Gastrocnemius medialis (tissue), 4 donors: ENCODE measurements at places on chromosomes 4 and X. TPM values are rescaled to one million over a fixed set of nuclear protein-coding genes. Genes with fewer than 3 reads are reported as not detected.

DNA sequence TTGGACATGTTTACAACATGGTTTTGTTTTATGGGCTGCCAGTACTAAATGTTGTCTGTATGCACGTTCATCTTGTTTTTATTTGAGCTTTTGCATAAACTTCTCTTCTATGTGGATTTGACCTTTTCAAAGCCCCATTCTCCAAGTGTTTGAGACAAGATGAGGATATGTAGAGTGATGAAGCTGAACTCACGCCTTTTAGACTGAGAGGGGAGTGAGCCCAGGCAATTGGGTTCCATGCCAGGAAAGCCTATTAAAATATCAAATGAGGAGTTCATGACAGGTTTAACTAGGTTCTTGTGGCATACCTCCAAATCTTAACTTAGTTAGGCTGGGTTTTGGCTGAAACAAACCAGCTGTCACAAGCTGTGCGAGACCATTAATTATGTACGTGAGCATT lies 170.4 kb upstream of the LDB2 start:
- no peak overlapping the region for H3K4me3 ChIP-seq
- H3K36me3 ChIP-seq = no peaks in the 10 kb centered on the region
- H3K27ac ChIP-seq = no peak overlapping the region

DNA sequence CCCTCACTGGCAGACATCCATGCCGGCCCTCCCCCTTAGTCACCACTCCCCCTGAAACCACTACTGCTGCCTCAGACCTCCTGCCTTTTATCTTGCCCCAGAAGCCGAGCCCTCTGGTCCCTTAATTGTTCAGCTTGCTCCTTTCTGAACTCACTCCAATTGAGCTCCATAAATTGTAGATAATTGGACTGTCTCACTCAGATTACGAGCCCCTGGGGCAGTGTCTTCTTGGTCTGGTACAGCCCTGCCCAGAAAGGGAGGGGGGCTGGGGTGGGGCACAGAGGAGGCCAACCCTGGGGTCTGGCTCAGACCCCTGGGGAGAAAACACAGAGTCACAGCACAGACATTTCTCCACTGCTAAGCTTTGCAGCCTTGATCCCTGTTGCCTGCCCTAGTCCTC lies 39.4 kb downstream of the NALF2 start:
- H3K4me3 ChIP-seq = no peak overlapping the region
- no peak for DNase-seq
- H3K27me3 ChIP-seq = no peaks in the 10 kb centered on the region
- H3K36me3 ChIP-seq = no peaks in the 10 kb centered on the region
- H3K27ac ChIP-seq = no peak overlapping the region

- H3K36me3 ChIP-seq = no peaks in the 10 kb centered on the region
- H3K4me3 ChIP-seq = no peak overlapping the region
- no peaks in the 10 kb centered on the region for H3K4me1 ChIP-seq
- no peak for DNase-seq
These were observed 1163.2 kb downstream of the PCDH18 start for GRCh38 chr4:136369073-136369472.

Gene TLR2
- 2.7 TPM for total RNA-seq

- H3K4me1 ChIP-seq = no peaks in the 10 kb centered on the region
- H3K27ac ChIP-seq = no peak overlapping the region
- H3K4me3 ChIP-seq = no peak overlapping the region
- DNase-seq = no peak
- H3K36me3 ChIP-seq = peaks cover 17% of the 10 kb centered on the region
These were observed 41.9 kb downstream of the POLR2B start for GRCh38 chr4:57020467-57021101.

GRCh38 chrX:97400492-97400891 lies 516.8 kb downstream of the RPA4 start:
- H3K36me3 ChIP-seq = no peaks in the 10 kb centered on the region
- no peak for DNase-seq
- no peaks in the 10 kb centered on the region for H3K4me1 ChIP-seq
- no peak overlapping the region for H3K4me3 ChIP-seq
- H3K27me3 ChIP-seq = no peaks in the 10 kb centered on the region

DNA sequence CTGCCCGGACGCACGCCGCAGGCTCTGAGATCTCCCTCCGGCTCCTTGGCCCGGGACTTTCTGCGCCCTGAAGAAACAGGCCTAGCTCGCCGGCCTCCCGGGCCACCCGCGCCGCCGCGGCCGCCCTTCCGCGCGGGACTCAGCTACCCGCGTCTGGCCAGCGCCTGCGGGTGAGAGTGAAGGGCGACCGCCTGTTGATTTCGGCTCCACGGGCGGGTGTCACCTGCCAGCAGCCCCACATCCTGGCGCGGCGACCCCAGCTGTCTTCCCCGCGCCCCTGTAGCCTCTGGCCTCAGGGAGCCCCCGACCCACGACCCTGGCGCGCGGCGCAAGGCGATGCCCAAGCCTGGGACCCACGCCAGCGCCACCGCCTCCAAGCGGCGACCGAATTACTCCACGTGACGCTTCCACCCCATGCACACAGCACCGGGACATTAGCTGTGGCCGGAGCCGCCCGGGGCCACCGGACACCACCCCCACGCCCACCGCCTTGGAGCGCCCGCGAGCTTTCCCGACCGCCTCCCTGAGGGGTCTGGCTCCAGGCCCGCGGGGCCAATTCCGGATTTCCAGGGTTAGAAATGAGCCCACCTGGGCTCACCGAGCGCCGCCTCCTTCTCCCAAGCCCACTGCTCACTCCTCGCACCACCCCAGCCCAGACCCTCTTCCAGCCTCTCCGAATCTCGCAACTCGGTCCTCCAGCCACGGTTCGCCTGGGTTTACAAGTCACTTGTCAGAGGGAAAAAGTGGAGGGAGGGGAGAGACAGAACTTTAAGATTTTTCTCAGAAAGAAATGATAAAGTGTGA lies 10.2 kb downstream of the ARX start:
- H3K27me3 ChIP-seq = peaks cover 7% of the 10 kb centered on the region
- H3K4me3 ChIP-seq = peak overlapping the region; percentile 29
- peak overlapping the region; percentile 76 for H3K27ac ChIP-seq
- DNase-seq = no peak
- H3K4me1 ChIP-seq = no peaks in the 10 kb centered on the region

GRCh38 chr4:139596034-139596683 lies 40.1 kb upstream of the SETD7 start:
- no peak overlapping the region for H3K4me3 ChIP-seq
- peak overlapping the region; percentile 54 for H3K27ac ChIP-seq
- peak; percentile 76 for DNase-seq
- no peaks in the 10 kb centered on the region for H3K36me3 ChIP-seq
- H3K27me3 ChIP-seq = no peaks in the 10 kb centered on the region

Gene PDS5A
- total RNA-seq = 28.3 TPM

GRCh38 chr4:88836216-88836615 lies 138.6 kb upstream of the NAP1L5 start:
- H3K27me3 ChIP-seq = no peaks in the 10 kb centered on the region
- H3K27ac ChIP-seq = no peak overlapping the region
- DNase-seq = no peak

GRCh38 chr4:38328989-38329729 lies 334.8 kb upstream of the KLF3 start:
- no peaks in the 10 kb centered on the region for H3K4me1 ChIP-seq
- H3K36me3 ChIP-seq = no peaks in the 10 kb centered on the region
- H3K27me3 ChIP-seq = no peaks in the 10 kb centered on the region

Gene CLCN4
- total RNA-seq = 73.3 TPM

GRCh38 chr4:1014291-1015167 lies 3.1 kb downstream of the FGFRL1 start:
- H3K27ac ChIP-seq = no peak overlapping the region
- DNase-seq = no peak
- H3K36me3 ChIP-seq = no peaks in the 10 kb centered on the region
- H3K4me1 ChIP-seq = peaks cover 13% of the 10 kb centered on the region
- no peak overlapping the region for H3K4me3 ChIP-seq

GRCh38 chr4:8916351-8916885 lies 44.8 kb upstream of the HMX1 start:
- no peaks in the 10 kb centered on the region for H3K36me3 ChIP-seq
- H3K27ac ChIP-seq = no peak overlapping the region
- no peak for DNase-seq
- H3K4me3 ChIP-seq = no peak overlapping the region

GRCh38 chr4:37780444-37781130 lies 45.9 kb upstream of the PGM2 start:
- no peaks in the 10 kb centered on the region for H3K36me3 ChIP-seq
- H3K4me3 ChIP-seq = no peak overlapping the region
- no peak for DNase-seq
- no peaks in the 10 kb centered on the region for H3K27me3 ChIP-seq

Gene FAT1
- total RNA-seq = 5.0 TPM

DNA sequence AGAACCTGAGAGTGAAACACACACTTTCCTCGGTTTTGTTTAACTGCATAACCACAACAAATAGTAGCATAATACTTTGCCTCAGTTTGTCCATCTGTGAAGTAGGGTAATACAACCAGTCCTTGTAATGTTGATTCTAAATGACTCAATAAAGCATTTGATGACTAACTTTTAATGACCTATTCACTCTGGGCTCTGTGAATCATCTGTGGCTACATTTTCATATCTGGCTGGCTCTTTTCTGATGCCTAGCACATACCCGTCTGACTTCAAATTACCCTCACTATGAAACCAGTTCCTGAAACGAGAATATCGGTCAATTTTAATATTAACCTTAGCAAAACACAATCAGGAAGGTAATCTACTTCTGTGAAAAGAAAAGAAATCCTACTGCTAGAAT lies 151.0 kb downstream of the SH2D1A start:
- H3K36me3 ChIP-seq = no peaks in the 10 kb centered on the region
- no peak overlapping the region for H3K27ac ChIP-seq
- no peaks in the 10 kb centered on the region for H3K4me1 ChIP-seq

Gene FAAH2
- not detected for total RNA-seq

Gene NUDT10
- not detected for total RNA-seq

- H3K4me1 ChIP-seq = no peaks in the 10 kb centered on the region
- DNase-seq = no peak
- no peaks in the 10 kb centered on the region for H3K27me3 ChIP-seq
- no peak overlapping the region for H3K4me3 ChIP-seq
- H3K27ac ChIP-seq = no peak overlapping the region
These were observed 1783.4 kb upstream of the AGA start for GRCh38 chr4:179225594-179225993.

DNA sequence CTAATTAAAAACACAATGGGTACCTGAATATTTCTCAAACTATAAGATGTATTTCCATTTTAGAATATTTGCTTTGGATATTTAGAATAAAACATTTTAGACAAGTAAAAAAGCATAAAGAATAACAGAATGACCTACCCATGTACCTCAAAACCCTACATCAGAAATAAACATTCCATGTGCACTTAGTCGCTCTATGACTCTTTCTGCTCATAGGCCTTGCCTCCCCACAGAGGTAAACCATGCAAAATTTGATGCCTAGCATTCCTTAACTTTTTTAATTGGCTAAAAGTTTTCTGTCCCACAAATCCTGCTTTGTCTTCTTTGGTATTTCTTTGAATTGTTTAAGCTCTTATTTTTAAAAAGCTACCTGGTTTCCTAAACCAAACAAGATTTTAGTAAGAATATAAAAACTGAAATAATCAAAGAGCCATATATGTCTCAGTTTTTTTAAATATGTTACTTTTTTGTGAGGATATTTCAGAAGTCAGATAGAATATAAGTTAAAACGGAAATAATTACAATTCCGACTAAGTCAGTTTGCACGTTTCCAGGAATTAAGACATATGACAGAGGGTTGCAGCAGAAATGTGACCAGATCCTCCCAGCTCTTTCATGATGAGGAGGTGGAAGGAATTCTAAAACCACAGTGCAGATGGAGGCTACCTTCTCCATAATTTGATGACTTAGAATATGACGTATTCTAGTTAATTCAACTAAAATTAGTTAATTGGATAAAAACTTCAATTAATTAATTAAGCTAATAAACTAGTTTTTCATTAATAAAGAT lies 102.5 kb downstream of the FIP1L1 start:
- H3K4me3 ChIP-seq = no peak overlapping the region
- no peak for DNase-seq
- no peaks in the 10 kb centered on the region for H3K4me1 ChIP-seq
- no peak overlapping the region for H3K27ac ChIP-seq
- H3K27me3 ChIP-seq = no peaks in the 10 kb centered on the region

DNA sequence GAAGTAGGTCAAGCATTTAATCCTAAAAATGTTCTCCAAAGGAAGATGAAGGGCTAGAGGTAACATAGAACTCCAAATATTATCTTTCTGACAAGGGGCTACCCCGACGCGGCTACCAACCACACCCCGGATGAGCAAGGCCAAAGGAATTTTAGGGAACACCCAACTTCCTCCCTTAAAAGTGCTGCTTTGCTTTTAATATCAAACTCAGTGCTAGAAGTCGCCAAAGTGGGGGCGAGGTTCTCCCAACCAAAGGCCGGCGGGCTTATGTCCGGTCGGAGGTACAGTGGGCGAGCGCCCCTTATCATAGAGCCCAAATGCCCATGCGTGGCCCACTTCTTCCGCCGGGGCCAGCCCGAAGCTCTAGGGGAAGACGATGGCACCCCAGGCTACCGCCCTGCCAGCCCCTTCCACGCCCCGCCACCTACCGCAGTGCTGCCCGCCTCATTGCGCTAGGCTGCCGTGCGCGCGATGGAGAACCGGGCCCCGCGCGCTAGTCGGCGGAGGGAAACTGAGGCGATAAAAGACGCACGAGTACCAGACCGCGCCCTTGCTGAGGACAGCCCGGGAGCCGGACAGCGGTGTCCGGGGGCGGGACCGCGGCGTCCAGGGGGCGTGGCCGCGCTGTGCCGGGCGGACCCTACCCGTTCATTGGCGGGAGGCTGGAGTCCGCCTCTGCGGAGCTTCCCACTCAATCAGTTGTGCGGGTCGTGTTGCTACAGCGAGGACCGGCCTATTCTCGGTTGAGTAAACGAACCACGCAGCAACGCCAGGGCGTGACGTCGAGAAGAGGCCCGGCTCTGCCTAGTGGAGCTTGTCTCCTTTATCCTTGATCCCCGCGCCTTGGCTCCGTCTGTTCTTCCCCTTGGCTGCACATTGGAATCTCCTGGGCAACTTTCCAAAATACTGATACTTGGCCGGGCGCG lies at the start of gene ACOT9:
TSS of gene ACOT9 (minus strand) at position 580 of the 926 bp plus-strand sequence. CDS start at position 448, 132 bp downstream.
- H3K36me3 ChIP-seq = no peaks in the 10 kb centered on the region
- peak; percentile 85 for DNase-seq
- no peaks in the 10 kb centered on the region for H3K4me1 ChIP-seq
- peak within 1 kb of the TSS; percentile 96 for H3K27ac ChIP-seq

- H3K27ac ChIP-seq = no peak overlapping the region
- no peaks in the 10 kb centered on the region for H3K27me3 ChIP-seq
- H3K4me1 ChIP-seq = peaks cover 13% of the 10 kb centered on the region
These were observed 22.5 kb downstream of the ENPEP start for GRCh38 chr4:110498420-110498819.

Gene MTMR8
- total RNA-seq = 0.46 TPM

GRCh38 chrX:131792789-131793462 lies 230.2 kb upstream of the STK26 start:
- no peaks in the 10 kb centered on the region for H3K36me3 ChIP-seq
- no peak overlapping the region for H3K27ac ChIP-seq
- no peak for DNase-seq
- H3K27me3 ChIP-seq = no peaks in the 10 kb centered on the region
- H3K4me3 ChIP-seq = peak overlapping the region; percentile 61
- no peaks in the 10 kb centered on the region for H3K4me1 ChIP-seq

- no peak overlapping the region for H3K27ac ChIP-seq
- H3K36me3 ChIP-seq = no peaks in the 10 kb centered on the region
- no peak overlapping the region for H3K4me3 ChIP-seq
- peak; percentile 39 for DNase-seq
These were observed 34.3 kb downstream of the NLGN3 start for GRCh38 chrX:71178908-71179307.

Gene SOD3
- 7.7 TPM for total RNA-seq
